ENCODE measurements at places on chromosomes 6 and 20. TPM values are rescaled to one million over a fixed set of nuclear protein-coding genes. Genes with fewer than 3 reads are reported as not detected.

SLC4A11 gene
- under 0.01 TPM for total RNA-seq

BTBD9 gene
- 25.1 TPM for total RNA-seq

KCNB1 gene
- total RNA-seq, result 9.3 TPM

PCK1 gene
- under 0.01 TPM for total RNA-seq

Measured in temporal lobe (tissue), 4 donors.